ENCODE measurements at places on chromosomes 3 and 15.
A peak's percentile ranks its signal among the peaks of the same experiment; 100 is the strongest.

GRCh38 chr15:82640672-82641071 lies 6.5 kb downstream of the CPEB1 start:
- no peak for DNase-seq

- DNase-seq: no peak
These were observed 58.4 kb downstream of the ALCAM start for GRCh38 chr3:105425153-105425502.

DNA sequence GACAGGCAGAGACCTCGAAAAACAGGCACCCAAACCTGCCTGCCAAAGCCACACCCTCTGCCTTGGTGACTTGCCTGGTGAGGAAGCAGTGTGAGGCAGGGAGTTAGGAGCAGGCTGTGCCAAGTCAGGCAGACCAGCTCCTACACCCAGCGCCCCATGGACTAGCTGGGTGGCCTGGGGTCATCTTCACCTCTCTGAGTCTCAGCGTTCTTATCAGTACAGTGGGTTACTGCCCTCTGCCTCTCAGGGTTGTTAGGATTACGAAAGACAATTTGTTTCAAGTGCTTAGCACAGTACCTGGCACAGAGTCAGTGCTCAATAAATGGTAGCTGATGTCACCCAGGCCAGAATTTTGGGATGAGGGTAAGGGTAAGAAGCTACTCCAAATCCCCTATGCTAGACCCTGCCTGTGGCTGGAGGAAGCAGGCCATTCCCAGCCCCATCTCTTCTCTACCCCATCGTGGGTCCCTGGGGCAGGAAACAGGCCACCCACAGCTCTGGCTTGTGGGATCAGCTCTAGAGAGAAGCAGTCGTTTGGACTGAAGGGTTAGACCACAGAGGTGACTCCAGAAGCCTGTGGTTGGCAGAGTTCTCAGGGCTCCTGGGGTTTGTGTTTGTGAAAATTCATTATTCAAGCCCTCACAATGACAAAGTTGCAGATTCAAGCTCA lies 10.1 kb downstream of the SLC51B start:
- peak; percentile 72 for DNase-seq

GRCh38 chr3:129892857-129893580 lies 492 bp downstream of the TMCC1 start:
- DNase-seq: peak; percentile 43

DNA sequence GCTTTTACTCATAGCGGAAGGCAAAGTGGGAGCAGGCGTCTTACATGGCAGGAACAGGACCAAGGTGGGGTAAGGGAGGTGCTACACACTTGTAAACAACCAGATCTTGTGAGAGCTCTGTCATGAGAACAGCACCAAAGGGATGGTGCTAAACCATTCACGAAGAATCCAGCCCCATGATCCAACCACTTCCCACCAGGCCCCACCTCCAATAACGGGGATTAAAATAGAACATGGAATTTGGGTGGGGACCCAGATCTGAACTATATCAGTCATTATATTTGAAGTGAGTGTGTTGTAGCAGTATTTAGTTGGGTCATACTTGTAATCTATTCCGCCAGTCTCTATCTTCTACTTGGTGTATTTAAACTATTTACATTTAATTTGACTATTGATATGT lies 190.9 kb downstream of the RPLP1 start:
- DNase-seq: no peak

DNA sequence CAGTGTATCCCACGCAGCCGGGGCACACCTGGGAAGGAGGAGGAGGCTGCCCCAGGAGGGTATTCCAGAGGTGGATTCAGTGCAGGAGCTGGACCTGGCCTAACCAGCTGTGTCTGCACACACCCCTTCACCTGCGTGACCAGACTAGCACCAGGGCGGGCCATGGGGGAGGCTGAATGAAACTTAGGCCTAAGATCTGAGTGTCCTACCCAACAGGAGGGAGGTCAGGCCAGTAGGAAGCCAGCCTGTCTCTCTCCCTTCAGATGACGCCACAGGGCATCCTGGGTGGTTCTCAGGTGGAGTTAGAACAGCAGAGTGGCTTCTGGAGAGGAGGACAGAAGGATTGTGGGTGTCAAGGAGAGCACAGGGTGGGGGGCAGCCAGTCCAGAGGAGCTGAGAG lies 3.4 kb upstream of the SEMA3F start:
- no peak for DNase-seq

- no peak for DNase-seq
These were observed 48.1 kb downstream of the IQSEC1 start for GRCh38 chr3:13025090-13025489.

DNA sequence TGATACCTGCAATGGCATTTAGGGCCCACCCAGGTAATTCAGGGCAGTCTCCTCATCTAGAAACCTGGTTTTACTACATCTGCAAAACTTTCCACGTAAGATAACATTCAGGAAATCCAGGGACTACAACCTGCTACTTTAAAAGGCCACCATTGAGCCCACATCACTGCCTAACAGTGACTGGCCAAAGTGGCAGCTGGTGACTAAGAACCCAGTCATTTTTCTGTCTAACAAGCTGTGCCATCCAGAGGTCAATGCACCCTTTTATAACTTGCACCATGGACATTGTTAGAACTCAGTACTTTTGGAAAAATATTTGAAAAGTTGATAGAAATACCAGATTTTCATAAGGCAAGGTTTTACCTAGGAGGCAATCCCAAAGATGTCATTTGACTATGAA lies 492.4 kb downstream of the OTOL1 start:
- DNase-seq: no peak

- no peak for DNase-seq
These were observed 33.2 kb downstream of the SLC25A26 start for GRCh38 chr3:66253790-66254620.

DNA sequence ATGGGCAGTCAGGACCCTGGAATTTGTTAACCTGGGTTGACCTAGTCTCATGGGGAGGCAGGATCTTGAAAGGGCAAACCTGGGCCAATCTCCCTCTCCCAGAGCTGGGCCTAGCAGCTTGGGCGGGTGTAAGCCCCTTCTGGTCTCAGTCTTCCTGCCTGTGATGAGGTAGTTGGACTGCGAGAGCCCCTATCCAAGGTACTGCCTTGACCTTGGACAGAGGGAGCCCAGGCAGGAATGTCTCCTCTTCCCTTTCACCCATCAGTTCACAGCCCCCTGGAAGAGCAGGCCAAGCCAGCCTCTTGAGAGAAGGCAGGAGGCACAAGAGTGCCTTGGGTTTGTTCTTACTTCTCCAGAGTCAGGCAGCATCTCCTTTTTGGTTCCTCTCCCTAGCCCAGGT lies 24.7 kb upstream of the SEMA3F start:
- DNase-seq: no peak

Measured in DND-41 (cell line).